Activated CD8-positive, alpha-beta T cell treated with anti-CD3 and anti-CD28 coated beads, Interleukin-2, amount 10 ng/mL, durations not matched to agents 7 days and 5 days (primary cell): ENCODE measurements at places on chromosomes 5 and 9.

DNA sequence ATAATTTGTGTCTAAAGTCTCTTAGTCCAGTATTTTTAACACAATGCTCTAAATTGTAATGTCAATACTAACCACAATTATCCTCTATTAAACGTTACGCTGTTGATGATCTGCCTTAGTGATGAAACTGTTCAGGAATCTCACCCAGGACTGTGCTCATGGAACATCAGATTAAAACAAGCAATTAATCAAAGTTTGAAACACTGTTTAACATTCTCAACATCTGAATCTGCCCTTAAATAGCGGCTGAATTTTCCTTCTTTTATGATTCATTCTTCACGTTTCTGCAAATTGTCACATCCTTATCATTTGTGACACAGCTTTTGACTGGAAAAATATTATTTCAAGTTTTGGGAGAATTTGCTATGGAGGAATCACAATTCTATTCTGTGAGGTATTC is 113.8 kb downstream of the MARCHF11 start:
- H3K36me3 ChIP-seq: no peaks in the 10 kb centered on the region
- H3K27me3 ChIP-seq: no peaks in the 10 kb centered on the region
- no peak overlapping the region for H3K27ac ChIP-seq
- no peak for DNase-seq
- H3K4me3 ChIP-seq: no peak overlapping the region

DNA sequence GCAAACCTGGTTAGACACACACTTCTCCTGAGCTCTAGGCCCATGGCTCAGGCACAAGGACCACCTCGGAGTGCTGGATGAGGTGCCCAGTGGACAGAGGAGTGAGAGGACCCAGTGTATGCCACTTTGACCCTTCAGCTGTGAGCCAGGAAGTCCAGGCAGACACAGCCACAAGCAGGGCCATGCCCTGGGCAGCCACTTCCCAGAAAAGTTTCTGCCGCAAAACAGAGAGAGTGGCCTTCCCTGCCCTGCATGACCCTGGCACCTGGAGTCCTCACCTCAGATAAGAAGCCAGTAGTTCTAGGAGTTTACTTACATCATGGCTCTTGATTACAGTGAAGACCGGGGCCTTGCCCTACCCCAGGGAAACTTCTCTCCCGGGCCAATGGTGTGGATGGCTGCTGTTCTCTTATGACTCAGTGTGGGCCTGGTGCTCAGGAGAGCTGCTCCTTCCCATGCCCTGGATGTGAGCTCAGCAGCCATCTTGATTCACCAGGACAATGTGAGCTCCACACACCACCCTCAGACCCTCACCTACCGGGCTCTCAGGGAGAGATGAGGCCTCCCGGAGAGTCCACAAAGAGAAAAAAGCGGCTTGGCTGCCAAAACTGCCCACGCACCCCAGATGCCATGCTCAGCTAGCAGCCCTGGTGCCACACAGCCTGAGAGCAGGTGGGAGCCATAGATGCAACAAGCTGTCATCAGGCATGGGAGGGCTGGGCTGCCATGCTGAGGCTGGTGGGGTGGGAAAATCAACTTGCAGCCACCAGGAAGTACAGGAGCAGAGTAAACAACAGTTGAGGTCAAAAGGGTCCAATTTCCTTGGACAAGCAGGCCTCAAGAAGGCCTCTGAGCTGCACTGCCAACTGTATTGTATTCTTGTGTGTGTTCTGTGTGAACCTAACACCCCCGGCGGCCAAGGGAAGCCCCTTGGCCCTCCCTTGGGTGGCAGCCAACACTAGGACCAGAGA is 11.7 kb upstream of the IRF1 start:
- no peak overlapping the region for H3K27ac ChIP-seq
- H3K4me1 ChIP-seq: peaks cover 47% of the 10 kb centered on the region
- H3K27me3 ChIP-seq: peaks cover 6% of the 10 kb centered on the region
- no peaks in the 10 kb centered on the region for H3K36me3 ChIP-seq

DNA sequence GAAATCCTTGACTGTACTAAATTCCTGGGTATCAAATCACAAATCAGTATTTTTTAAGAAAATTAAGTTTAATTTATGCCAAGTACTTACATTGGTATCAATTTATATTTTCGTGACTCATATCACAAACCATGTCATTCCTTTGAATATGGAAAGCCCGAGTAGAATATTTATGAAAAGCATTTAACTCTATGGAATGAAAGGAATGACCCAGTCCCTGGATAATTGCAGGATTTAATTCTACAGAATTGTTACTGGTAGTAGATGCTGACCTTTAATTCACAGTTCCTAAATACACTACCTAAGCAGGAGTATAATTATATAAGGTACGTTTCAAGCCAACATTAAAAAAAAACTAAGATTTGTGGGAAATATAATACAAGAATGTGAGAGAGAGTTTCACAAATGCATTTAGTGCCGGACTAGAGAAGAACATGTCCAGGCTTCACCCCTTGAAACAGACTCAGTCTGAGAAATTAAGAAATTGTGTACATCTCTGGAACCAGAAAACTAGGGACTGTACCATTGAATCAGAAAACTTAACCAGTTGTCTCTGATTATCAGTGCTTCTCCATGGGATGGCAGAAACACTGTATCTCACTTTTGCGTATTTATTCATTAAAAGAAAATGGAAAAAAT is 28.5 kb upstream of the PLPPR1 start:
- no peaks in the 10 kb centered on the region for H3K27me3 ChIP-seq
- DNase-seq: no peak
- H3K36me3 ChIP-seq: no peaks in the 10 kb centered on the region
- no peak overlapping the region for H3K27ac ChIP-seq
- H3K4me3 ChIP-seq: no peak overlapping the region

DNA sequence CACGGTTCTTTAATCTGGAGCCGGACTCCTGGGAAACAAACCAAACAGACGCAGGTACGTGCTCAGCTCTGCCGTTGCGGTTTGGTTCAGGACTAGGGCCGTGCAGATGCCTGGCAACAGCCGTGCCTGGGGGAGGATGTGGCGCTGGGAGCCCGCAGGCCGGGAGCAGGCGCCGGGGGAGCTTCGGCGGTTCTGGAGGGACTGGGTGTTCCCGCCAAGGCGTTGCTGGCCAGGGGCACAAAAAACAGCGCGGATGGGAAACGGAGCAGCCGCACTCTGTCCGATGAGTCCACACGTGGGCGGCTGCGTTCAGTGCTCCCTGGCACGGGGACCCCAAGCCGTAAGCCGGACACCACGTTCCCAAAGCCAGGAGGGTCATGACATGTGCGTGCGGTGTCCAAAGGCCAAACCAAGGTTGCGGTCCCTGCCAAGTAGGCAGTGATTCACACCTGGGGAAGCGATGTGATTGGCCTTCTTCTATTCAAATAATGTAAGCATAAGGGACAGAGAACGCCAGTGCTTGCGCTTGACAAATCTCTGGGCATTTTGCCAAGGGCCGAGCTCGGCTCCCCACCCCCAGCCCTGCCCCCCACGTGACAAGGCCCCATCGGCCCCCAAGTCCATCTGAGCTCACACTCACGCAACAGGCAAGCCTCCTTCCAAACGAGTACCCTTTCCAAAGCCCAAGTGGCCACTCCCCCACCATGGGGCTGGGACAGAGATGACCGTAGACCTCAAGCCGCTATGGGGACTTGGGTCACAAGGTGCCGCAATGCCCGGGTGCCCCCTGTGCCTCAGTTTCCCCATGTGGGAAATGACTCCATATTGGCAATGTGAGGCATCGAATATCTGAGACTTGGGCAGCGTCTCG is 49.7 kb upstream of the NKD2 start:
- H3K4me1 ChIP-seq: peaks cover 68% of the 10 kb centered on the region
- H3K36me3 ChIP-seq: no peaks in the 10 kb centered on the region
- no peak for DNase-seq
- H3K4me3 ChIP-seq: no peak overlapping the region

- no peak overlapping the region for H3K4me3 ChIP-seq
- no peak for DNase-seq
- H3K27me3 ChIP-seq: no peaks in the 10 kb centered on the region
- peaks cover 38% of the 10 kb centered on the region for H3K36me3 ChIP-seq
- no peak overlapping the region for H3K27ac ChIP-seq
Observed at GRCh38 chr5:68219161-68219816, 3.7 kb downstream of the PIK3R1 start.

- H3K4me3 ChIP-seq: no peak overlapping the region
- DNase-seq: no peak
- no peak overlapping the region for H3K27ac ChIP-seq
- no peaks in the 10 kb centered on the region for H3K27me3 ChIP-seq
Observed at GRCh38 chr9:130768891-130769403, 66.1 kb upstream of the ABL1 start.

DNA sequence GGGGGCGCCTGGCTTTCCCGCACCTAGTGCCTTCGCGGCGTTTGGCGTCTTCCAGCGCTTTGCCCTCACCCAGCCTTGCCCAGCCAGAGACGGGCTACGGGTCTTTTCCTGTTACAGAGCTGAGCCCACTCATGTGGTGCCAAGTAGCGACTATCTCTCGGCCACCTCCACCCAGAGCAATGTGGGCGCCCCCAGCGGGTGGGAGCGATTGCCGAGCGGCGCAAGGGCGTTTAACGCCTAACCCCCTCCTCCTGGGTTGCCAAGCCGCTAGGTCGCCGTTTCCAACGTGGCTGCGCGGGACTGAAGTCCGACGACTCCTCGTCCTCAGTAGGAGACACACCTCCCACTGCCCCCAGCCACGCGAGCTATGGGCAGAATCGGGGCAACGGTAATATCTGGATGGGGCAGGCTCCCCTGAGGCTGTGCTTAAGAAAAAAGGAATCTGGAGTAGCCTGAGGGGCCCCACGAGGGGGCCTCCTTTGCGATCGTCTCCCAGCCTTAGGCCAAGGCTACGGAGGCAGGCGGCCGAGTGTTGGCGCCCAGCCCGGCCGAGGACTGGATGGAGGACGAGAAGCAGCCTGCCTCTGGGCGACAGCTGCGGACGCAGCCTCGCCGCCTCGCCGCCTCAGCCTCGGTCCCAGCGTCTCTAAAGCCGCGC is 5.8 kb downstream of the TLX3 start:
- peaks cover 19% of the 10 kb centered on the region for H3K4me1 ChIP-seq
- H3K27ac ChIP-seq: no peak overlapping the region
- peaks cover 7% of the 10 kb centered on the region for H3K36me3 ChIP-seq
- no peak for DNase-seq
- peaks cover 79% of the 10 kb centered on the region for H3K27me3 ChIP-seq

GRCh38 chr5:128074171-128074570 is 9.4 kb upstream of the SLC12A2 start:
- H3K27me3 ChIP-seq: no peaks in the 10 kb centered on the region
- no peak for DNase-seq
- H3K36me3 ChIP-seq: no peaks in the 10 kb centered on the region
- no peak overlapping the region for H3K4me3 ChIP-seq

- DNase-seq: no peak
- H3K4me1 ChIP-seq: peaks cover 7% of the 10 kb centered on the region
- H3K27ac ChIP-seq: no peak overlapping the region
- H3K36me3 ChIP-seq: no peaks in the 10 kb centered on the region
- peaks cover 27% of the 10 kb centered on the region for H3K27me3 ChIP-seq
- H3K4me3 ChIP-seq: no peak overlapping the region
Observed at GRCh38 chr5:38381361-38381760, 123.0 kb downstream of the EGFLAM start.

DNA sequence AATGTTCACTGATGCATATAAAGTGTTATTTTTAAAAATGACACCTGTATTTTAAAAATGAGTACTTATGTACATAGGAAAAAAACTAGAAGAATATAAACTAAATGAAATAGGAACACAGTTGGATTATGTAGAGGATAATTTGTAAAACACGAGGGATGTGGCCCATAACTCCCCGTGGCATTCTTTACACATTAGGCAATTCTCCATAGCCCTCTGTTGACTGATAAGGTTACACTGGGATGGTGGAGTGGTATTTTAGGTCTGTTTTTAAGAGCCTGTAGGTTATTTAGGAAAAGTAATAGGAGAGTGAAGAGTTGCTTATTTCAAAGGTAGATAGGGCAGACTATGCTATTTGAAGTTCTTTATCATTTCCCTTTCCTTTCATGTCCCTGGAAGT is 1.8 kb downstream of the CAVIN4 start:
- no peaks in the 10 kb centered on the region for H3K4me1 ChIP-seq
- no peak overlapping the region for H3K4me3 ChIP-seq
- no peaks in the 10 kb centered on the region for H3K36me3 ChIP-seq
- no peak for DNase-seq
- no peaks in the 10 kb centered on the region for H3K27me3 ChIP-seq

DNA sequence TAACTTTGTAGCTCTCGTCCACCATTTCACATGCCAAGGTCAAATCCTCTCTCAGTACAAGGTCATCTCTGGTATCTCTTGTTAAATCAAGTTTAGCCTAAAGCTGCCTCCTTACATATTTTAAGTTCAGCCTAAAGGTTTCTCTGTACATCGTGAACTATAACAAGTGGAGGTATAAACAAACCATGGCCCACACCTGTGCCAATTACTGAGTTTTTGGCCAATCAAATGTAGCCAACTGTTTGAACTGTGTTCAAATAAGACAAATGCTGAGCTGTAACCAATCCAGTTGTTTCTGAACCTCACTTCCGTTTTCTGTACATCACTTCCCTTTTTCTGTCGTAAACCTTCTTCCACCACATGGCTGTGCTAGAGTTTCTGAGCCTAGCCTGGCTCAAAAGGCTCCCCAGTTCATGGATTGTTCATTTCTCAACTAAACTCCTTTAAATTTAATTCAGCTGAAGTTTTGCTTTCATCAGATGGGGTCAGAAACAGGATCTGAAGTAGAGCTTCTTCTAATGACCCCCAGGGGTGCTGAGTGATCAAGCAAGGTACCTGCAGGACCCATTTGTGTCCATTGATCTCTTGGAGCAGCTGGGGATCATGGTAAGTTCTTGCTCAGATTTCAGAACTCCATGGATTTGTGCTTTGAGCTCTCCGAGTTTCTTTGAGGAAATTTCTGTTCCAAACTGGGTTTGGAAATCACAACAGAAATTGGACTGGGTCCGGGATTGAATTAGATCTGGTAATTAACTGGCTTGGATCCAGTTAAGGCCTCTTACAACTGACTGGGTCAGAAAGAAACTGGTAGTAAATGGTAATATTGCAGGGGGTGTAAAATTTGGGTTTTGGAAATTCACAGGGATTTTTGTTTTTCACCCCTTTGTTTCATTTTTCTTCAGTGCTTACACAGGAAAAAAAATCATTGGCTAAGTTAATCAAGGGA is 11.0 kb upstream of the NANS start:
- peak overlapping the region; percentile 93 for H3K27ac ChIP-seq
- peak overlapping the region; percentile 84 for H3K4me3 ChIP-seq
- H3K36me3 ChIP-seq: peaks cover 34% of the 10 kb centered on the region
- DNase-seq: peak; percentile 71
- H3K27me3 ChIP-seq: no peaks in the 10 kb centered on the region

DNA sequence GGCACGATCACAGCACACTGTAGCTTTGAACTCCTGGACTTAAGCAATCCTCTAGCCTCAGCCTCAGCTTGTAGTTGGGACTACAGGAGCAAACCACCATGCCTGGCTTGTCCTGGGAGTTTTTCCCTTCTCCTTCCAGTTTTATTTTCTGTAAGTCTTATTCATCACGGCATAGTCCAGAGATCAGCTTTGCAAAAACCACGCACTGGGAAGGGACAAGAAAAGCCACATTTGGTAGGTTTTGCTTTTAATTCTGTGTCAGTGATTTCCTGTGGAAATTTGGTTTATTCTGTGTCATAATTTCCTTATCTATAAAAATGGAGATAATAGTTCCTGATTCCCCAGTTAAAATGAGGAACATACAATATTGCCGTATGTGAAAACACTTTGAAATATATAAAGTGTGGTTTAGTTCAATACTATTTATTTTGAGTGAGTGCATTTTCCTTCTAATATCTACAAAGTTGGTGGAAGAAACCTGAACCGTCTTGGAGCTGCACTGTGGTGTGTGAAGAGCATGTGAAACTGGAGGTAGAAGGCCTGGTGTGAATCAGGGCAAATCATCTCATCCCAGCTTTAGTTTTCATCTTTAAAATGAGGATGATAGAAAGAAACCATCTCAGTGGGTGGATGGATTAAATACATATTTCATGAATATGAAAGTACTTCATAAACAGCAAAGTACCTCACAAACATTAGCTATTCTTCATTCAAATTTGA is 92.8 kb upstream of the ELL2 start:
- H3K27ac ChIP-seq: no peak overlapping the region
- no peak for DNase-seq
